Right ventricle myocardium superior (tissue), 1 donor: ENCODE measurements at places on chromosomes 6 and 20.

GRCh38 chr6:169575365-169575764 is 126.5 kb downstream of the WDR27 start:
- no peak for DNase-seq

GRCh38 chr6:147716434-147716833 is 207.9 kb downstream of the SAMD5 start:
- no peak for DNase-seq

DNA sequence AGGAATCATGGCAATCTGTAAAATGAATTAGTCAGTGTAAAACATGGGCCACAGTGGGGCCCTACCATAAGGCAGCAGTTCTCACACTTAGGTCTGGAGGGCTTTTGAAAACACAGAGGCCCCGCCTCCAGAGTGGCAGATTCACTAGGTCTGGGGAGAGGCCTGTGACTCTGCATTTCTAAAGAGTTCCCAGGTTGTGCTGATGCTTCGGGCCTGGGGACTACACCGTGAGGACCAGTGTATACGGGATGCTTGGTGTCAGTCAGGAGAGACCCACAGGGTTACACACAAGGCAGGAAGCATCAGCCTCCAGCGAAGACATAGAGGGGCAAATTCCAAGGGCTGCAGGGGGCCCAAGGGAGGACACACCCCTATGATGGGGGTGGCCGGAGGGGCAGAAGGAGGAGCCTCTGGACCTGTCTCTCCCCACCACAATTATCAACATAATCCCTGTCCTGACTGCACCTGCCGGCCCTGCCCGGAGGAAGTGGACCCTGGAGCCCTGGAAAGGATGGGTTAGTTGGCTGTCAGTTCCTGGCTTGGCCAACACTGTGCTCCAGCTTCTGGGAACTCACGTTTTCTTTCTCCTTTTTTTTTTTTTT is 46.7 kb downstream of the FGD2 start:
- no peak for DNase-seq

GRCh38 chr6:15358579-15359327 is 112.9 kb downstream of the JARID2 start:
- DNase-seq = no peak

GRCh38 chr6:34508425-34508824 is 42.5 kb downstream of the PACSIN1 start:
- DNase-seq = no peak

DNA sequence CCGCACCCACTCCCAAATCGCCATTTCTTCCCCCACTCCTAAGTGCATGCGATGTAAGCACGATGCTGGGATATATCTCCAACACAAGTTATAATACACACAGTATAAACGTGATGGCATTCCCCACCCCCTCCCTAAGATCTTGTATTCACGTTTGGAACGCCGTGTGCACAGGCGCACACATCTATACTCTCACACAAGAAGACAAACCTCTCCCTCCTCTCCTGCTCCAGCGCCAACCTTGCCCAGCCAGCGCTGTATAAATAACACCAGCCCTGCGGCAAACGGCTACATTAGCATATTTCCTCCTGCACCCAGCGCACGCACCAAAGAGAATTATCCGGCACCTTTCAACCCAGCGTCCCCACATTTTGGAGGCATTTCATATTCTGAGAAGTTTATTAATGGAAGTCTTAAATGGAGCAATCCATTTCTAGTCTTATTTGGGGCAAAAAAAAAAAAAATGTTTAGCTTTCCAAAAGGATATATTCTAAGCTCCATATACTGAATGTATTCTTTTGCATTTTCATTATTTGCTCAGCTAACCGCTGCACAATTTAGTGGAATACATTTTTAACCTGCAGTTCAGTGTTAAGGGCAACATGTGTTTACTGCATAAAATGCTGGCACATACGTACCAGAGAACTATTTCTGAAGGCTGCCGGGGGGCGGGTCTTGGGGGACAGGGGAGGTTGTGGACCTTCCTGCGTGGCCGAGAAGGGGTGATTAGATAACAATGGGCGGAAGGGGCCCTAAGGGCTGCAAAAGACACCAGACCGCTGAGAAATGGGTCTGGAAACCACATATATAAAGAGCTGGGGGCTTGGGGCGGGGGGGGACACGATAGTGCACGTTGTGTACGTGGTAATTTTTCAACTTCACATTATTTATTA is 1.1 kb upstream of the SLC22A23 start:
- DNase-seq = peak; percentile 54
